ENCODE measurements at places on chromosomes 2 and 18.

GRCh38 chr2:237557633-237558015 is 8.8 kb upstream of the PRLH start:
- DNase-seq, result no peak

- no peak for DNase-seq
Observed at GRCh38 chr2:170881840-170882239, 47.2 kb upstream of the GORASP2 start.

DNA sequence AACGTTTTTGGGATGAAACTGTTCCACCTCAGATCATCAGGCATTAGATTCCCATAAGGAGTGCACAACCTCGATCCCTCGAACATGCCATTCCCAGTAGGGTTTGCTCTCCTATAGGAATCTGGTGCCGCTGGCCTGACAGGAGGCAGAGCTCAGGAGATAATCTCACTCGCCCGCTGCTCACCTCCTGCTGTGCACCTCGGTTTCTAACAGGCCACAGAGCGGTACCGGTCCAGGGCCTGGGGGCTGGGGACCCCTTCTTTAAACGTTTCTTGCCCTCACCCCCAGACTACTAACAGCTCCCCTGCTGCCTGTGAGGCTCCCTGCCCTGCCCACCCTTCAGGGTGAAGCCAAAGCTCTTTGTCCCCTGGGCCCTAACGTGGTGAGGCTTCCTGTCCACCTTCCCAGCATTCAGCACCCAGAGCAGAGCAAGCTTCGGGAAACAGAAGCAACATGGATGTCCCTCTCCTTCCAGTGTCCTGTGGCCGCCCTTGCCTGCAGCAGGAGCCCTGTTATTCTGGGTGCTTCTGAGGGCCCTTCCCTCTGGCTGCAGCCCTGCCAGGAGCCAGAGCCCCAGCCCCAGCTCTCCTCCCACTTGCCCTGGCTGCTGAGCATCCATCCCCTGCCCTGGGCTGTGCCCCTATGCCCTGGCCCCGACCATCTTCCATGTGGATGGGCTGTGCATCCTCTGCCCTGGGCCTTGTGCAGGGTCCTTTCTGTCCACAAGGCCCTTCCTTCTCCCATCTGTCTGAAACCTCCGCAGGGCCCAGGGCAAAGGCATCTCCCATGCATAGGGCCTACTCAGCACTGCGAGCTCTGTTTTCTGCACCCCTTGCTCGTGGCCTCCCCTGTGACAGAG is 140.1 kb downstream of the MBP start:
- no peak for DNase-seq

GRCh38 chr2:209988010-209988409 is 14.4 kb upstream of the RPE start:
- DNase-seq, result no peak

DNA sequence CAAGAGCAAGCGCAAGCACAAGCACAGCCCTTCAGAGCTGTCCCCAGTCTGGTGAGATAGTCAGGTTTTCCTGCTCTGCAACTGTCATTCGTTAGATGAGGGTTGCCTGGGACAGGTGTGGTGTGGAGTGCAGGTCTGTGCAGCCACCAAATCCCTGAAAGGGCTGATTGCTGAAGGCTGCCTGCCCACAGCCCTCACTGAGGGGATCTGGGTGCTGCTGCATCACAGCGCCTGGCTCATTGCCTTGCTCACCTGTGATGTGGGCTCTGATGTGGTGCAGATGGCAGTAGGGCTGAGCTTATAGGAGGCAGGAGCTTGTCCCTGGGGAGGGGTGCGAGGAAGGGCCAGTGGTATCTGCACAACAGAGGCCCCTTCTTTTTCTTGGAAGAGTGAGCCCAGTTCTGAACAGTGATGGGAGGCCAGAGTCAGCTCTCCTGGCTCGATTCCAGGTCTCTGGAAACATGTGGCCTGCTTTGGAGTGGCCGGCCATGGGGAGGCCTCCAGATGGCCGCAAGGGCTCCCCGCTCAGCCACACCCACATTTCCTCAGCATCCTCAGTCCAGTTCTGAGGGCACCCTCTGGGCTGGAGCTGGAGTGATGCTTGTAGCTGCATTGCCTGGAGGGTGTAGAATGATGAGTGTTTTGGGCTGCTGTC is 11.4 kb downstream of the UBE2F start:
- DNase-seq, result no peak

DNA sequence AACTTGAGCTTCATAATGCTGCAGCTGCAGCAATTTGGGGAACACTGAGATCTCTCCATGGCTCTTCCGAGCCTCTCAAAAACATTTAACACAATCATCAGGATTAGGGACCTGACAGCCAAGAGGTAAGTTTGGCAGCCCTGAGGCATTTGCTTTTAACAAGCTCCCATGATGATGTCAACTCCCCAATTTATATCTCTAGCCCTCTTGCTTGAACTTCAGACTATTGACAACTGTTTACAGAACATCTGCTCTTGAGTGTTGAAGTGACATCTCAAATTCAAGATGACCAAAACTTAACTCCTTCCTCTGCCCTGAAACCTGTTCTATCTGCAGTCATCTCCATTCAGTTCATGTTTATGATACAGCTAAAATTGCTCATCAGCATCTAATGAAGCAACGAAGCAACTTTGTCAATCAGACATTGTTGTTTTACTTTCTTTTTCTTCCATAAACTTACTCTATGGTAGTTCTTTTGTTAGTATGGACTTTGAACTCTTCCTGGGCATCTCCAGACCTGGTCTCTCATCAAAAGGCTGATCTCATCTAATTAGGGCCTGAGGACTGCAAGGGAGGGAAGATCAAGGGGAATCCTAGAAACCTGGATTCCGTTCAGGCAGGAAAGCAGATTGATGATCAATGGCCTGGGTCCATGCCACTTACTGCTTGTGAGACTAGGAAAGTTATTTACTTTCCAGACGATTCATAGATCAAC is 48.1 kb downstream of the SEMA4F start:
- DNase-seq, result no peak

GRCh38 chr2:201715459-201715858 is 17.0 kb upstream of the MPP4 start:
- DNase-seq, result no peak

- no peak for DNase-seq
Observed at GRCh38 chr18:11176481-11176881, 27.1 kb upstream of the PIEZO2 start.

DNA sequence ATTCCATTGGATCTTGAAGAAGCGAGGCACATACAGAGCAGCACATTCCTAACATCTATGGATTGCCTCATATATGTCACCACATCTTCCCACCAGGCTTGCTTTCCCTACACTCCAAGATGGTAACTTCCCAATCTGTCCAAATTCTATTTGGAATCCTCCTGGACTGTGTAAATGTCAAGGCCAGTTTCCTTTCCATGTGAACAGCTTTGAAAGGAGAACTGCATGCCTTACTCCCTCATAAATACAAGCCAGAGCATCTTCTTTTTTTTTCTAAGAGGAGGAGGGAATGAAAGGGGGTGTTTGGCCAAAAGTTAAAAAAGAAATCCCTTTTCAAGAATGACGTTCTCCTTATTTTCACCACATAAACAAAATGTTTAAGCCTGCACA is 103.8 kb upstream of the OSR1 start:
- no peak for DNase-seq

DNA sequence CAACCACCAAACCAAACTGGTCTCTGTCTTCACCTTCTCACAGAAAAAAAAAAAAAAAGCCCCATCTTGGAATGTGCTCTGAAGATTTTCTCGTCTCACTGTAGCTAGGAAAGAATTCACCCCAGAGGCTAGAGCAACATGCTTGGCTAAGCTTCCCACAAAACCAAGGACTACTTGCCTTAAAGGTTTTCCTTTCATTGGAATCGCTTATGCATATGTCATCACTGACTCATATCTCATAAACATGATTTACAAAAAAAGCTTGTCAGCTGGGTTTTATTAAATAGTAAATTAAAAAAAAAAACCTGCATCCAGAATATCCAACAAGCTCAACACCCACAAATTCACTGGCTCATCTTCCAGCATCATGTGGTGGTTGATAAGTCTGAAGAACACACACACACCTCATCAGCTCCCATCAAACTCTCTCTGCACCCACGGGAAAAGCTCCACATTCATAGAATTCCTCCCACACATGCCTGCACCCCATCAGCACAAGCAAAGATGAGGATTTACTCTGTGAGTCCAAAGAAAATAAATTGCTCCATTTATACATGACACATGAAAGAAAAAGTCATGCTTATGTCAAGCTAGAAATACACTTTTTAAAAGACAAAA is 182.0 kb upstream of the TRIB2 start:
- peak; percentile 96 for DNase-seq

GRCh38 chr2:101502095-101502494 is 27.2 kb upstream of the RFX8 start:
- DNase-seq, result no peak

- no peak for DNase-seq
Observed at GRCh38 chr2:73283545-73284295, 558 bp downstream of the FBXO41 start.

DNA sequence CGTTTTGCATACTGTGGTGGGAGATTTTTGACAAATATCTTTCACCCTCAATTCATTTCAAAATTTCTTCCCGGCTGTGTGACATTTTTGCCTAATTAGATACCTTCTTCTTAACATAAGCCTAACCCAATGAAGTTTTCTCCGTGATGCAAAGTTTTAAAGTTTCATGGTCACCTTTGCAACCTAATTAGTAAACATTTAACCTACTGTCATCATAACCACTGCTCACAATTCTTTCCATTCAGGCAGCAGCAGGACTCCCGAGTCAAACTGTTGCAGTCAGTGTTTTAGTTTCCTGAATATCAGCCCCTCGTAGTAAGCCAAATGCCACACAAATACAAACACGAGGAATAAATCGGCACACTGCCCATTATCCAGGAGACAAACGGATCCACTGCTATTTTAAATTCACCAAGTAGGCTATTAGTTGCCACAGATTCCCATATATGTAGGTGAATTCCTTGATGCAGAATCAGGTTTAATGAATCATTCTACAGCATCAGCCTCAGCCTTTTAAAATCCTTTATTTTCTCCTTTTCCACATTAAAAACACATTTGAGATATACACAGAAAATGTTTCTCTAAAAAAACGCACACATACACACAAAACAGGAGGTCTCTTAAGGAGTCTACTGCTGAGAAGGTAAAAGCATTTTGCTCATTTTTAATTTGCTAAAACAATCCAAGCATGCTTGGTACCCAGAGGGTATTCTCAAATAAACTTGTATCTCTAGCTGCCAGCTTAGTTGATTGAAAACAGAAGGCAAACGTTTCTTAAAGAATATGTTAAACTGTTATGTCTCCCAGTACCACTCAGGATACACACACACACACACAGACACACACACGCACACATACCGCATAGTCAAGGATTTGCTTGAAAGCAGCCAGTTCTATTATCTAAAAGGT is 106.5 kb upstream of the KCTD1 start:
- no peak for DNase-seq

- peak; percentile 16 for DNase-seq
Observed at GRCh38 chr18:51330148-51330547, 132.7 kb upstream of the MEX3C start.

DNA sequence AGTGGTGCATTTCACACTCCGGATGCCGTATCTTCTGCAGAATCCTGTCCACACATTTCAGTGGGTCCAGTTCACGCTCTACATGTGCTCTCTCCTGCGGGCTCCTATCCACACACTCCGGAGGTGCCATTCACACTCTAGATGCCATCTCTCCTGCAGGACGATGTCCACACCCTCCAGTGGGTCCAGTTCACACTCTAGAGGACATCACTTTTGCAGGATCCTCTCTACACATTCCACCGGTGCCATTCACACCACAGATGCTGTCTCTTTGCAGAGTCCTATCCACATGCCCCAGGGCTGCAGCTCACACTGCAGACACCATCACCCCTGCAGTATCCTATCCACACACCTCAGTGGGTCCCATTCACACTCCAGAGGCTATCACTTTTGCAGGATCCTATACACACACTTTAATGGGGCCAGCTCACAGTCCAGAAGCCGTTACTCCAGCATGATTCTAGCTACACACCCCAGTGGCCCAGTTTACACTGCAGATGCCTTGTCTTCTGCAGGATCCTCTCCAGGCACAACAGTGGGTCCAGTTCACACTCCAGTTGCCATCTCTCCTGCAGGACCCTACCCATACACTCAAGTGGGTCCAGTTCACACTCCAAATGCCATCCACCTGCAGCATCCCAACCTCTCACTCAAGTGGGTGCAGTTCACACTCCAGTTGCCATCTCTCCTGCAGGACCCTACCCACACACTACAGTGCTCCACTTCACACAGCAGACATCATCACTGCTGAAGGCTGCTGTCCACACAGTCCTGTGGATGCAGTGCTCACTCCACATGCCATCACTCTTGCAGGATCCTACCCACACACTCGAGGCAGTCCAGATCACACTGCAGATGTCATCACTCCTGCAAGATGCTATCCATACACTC is 2.1 kb upstream of the PXDN start:
- DNase-seq, result no peak

DNA sequence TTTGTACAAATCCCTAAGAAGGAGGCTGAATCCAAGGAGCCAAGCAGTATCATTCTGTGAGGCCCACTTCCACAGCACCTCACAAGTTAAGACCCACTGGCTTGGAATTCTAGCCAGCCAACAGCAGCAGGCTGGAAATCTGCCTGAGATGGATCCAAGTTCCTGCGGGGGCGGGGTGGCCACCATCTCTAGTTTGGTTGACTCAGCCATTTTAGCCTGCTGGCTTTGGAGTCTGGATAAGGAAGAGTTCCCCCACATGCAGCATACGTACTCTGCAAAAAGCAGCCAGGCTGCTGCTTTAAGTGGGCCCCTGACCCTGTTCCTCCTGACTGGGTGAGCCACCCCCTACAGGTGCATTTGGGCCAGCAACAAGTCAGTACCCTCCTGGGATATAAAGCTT is 65.2 kb downstream of the FARP2 start:
- DNase-seq, result no peak

DNA sequence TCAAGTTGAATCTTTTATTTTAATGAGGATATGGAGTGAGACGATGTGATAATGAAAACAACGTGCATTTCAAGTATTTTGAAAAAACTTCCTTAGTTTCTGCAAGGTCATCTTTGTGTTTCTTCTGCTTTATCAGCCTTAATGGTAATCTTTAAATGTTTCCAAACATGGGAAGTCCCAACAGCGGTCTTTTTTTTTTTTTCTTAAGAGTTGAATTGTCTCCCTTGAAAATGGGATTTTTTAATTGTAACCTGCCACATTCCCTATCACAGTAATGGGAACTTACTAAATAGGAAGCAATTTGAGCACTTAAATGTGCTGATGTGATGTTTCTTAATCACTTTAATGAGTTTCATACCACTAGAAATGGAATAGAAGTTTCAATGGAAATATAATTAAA is 45.8 kb downstream of the ATIC start:
- no peak for DNase-seq

DNA sequence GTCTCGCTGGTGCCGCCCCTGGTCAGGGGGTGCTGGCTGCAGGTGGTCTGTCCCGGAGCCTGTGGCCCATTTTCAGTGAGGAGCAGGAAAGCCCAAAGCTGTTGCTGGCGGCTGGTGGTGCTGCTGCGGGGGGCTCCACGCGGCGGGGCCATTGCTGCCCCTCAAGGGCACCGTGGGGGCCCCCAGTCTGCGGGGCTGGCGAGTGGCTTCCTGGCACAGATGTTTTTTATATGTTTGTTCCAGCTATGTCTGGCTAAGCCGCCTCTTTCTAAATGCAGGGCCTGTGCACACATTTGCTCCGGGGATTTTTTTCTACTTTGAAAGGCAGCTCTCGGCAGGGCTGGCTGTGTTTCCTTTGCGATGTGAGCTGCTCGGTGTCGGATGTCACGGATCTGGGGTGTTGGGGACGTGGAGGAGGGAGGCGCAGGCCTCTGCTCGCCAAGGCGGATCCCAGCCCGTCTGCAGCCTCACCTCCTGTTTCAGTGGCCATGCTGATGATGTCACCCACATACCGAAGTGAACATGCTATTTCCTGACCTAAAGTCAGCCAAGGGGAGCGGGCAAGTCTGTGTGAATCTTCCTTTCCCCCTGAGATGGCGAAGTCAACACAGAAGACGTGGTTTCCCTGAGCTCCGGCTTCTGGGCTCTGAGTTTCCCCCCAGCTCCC is 112.0 kb upstream of the CTDP1 start:
- no peak for DNase-seq

Data from PC-3 (cell line).